ENCODE measurements at places on chromosomes 2 and 18.

DNA sequence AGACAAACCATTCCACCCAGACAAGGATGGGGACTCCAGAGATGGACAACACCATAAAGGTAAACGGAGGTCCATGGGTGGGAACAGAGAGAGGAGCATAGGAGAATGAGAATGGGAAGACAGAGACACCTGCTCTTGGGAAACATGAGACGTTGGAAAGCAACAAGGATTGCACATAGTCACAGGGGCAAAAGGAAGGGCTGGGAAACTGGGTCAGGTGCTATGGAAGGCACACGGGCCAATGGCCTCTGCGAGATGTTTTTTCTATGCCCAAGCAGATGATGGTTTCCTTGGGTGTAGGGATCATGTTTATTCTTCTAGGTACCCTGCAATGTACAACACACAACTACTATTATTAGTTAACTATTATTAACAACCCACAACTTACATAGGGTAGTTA, 143.6 kb upstream of the AGAP1 start:
- DNase-seq, result no peak

- no peak for DNase-seq
Observed at GRCh38 chr2:7239078-7239477, 321.9 kb downstream of the RNF144A start.

DNA sequence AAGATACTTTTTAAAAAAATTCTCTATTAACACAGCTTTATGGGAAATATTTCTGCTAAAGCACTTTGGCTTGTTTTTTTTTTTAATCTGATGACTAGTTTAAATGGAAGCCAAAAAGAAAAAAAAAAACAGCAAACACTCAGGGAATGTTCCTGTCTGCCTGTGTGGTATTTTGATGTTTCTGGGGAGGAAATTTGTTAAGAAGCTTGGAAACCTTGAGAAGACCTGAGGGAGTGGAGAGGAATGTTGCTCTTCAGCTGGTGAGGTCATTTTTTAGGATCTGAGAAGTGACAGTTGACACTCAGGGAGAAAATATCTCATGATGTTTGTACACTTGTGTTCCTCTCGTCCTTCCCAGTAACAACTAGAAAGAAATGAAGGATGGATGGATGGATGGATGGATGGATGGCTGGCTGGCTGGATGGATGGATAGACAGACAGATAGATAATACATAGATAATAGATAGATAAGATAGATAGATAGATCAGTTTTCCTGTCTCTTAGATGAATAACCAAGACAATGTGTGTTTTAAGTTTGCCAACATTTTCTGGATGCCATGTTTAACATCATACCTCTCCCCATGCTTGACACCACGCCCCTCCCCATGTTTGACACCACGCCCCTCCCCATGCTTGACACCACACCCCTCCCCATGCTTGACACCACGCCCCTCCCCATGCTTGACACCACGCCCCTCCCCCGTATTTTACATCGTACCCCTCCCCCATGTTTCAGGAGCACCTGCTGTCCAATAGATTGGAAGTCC, 84.8 kb downstream of the CTIF start:
- DNase-seq, result no peak

DNA sequence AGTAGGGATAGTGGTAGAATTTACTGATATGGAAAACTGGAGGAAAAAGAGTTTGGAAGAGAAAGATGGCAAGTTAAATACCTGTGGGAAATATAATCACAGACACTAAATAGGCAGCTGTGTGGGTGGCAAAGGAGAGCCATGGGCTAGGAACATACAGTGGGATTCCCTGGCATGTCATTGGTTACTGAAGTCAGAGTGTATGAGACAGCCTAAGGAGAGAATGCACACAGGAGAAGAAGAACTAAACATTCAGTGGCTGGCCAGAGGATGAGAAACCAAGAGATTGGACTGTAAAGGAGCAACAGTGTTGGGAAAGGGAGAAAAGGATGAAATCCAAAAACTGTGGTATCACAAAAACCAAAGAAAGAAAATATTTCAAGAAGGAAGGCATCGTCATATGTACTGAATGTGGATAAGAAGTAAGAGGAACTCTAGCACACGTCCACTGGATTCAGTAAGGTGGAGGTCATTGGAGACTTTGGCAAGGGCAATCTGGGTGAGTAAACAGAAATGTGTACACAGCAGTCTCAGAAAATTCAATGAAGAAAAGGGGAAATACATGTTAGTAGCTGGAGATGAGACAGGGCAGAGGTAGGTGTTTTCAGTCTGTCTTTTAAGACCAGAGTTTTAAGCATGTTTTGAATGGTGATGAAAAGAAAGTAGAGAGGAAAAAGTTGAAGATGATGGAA, 83.3 kb downstream of the SPIRE1 start:
- DNase-seq, result no peak

DNA sequence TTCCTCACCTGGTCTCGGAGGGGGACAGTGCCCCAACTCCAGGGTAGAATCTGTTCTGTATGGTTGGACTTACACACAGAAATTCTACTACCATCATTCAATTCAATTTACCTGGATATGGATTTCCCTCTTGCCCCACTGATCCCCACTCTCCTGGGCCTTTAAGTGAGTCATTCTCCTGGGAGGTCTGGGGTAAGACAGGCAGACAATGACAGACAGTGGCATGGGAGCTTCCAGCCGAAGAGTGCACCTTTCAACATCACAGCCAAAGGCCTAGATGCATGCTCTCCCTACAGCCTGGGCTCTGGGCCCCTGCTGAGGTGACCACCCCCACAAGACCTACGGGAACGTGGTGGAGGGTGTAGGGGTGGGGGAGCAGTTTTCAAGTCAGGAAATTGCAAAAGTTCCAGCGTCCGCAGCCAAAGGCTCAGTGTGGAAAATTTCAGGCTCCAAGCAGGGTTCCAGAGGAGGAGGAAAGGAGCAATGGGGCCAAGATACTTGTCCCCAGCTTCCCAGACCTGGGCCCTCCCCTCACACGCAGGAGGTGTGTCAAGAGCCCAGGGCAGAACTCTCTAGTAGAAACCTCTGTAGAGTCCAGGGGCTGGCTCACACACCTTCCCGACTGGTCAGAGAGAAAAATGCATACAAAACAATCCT, 296.4 kb downstream of the CYP26B1 start:
- peak; percentile 77 for DNase-seq

GRCh38 chr18:78742218-78742745, 237.3 kb upstream of the SALL3 start:
- no peak for DNase-seq
